ENCODE measurements at places on chromosomes 6 and 20.

DNA sequence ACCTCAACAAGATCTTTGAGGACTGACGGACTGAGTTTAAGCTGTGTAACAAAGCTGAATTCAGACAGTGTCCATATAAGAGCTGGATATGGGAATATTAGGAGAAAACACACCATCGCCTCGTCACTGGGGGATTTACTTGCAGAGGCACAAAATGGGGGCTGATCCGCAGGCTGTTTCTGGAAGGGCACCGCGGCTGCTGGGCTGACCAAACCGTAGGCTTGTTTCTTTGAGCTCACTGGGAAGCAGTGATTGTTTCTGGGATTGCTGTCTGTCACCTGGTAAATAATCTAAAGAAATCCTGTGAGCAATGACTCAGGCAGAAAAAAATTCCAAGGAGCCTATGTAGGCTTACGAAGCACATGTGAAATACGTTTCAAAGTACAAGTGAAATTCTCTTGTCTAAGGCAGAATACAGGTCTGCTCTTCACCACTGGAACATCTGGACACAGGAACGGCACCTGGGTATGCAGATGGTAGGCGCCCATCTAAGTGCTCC is 63.9 kb upstream of the MPC1 start:
- no peak for DNase-seq

DNA sequence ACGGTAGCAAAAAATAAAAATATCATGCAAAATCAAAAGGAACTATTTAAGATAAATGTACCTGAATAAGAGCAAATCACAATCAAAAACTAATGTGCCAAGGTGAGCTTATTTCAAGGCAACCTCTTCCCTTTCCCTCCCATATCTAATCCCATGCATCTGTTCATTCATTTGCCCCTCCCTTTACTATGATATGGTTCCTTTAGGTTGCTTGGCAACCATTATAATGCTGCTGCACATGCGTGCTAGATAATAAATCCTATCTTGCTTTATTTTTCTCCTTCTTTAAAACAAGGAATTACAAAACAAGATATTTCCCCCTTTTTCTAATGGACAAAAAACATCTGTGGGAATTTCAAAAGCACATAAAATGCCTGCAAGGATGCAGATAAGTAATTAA is 318.2 kb upstream of the POU3F2 start:
- DNase-seq = no peak

DNA sequence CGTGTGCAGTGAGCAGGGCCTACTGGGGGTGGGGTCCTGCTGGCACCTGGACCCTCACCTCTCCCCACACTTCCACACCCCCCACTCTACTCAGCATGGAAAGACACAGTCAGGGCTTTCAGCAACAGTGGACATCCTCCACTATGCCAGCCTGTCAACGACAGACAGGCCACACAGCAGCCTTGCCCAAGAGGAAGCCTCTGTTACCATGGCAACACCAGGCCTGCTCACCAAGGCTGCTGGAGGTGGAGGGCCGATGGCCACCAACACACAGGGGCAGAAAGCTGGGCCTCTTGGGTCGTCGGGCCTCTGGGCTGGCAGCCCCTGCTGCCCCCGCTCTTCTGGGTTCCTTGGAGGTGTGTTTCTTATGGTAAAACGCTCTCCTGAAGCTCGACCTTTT is 13.6 kb downstream of the BNIP5 start:
- DNase-seq = peak; percentile 10

DNA sequence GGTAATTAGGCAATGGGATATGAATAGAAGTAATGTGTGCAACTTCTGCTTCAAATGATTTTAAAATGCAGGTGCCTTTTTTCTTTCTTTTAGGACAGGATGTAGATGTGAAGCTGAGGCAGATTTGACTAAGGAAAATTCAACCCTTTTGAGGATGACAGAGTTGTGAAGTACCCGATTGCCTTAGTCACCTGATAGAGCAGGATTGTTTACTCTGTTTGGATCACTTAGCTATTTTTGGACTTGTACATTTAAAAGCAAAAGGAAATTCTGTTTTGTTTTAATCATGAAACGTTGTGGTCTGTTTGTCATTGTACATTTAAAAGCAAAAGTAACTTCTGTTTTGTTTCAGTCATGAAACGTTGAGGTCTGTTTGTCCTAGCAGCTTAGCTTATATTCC is 143.4 kb downstream of the FAM83B start:
- no peak for DNase-seq

DNA sequence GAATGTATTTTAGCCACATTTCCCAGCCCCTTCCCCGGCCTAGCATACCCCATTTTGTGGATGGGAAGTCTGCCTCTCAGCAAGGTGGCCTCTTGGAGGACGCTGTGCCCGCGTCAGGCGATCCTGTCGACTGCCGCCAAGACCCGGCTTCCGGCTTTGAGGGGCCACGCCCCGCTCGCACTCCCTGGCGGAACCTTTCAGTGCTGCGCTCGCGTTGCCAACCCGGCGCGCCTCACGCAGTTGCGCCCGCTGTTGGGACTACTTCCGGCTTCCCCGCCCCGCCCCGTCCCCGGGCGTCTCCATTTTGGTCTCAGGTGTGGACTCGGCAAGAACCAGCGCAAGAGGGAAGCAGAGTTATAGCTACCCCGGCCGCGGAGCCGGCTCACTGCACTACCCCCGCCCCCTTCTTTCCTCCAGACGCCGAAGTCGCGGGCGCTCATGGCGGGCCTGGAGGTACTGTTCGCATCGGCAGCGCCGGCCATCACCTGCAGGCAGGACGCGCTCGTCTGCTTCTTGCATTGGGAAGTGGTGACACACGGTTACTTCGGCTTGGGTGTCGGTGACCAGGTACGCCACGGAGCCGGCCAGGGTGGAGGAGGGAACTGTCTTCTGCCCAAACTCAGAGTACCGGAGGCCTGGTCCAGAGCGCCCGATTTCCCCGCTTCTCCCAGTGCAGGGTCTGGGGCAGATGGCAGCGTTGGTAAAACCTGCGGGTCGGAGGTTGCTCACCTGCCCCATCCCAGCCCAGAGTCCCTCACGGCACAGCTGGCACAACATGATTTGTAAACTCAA is at the start of gene PSMF1:
TSS of gene PSMF1 (plus strand) at position 267 of the 792 bp plus-strand sequence. CDS start at position 439, 172 bp downstream.
- peak; percentile 82 for DNase-seq

GRCh38 chr6:154453329-154453728 is 57.2 kb downstream of the CNKSR3 start:
- no peak for DNase-seq

GRCh38 chr6:105691971-105692370 is 289.1 kb upstream of the PREP start:
- DNase-seq = no peak

DNA sequence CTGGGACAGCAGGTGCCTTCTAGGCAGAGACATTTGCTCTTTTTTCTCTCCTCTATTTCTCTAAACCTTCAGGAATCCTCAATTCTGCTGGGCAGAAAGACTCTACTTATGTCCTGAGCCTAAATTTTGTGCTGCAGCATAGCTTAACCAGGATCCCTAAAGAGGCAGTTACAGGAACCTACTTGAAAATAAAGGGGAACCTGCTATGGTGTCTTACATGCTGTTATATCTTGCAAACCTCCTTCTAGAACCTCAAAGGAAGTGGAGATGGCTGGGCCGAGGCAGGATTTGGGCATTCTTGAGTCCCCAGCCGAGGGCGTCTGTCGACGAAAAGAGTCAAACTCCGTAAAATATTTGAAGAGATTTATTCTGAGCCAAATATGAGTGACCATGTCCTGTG is 17.1 kb upstream of the GMNN start:
- no peak for DNase-seq

GRCh38 chr6:142384519-142385254 is 82.9 kb downstream of the ADGRG6 start:
- DNase-seq = no peak

DNA sequence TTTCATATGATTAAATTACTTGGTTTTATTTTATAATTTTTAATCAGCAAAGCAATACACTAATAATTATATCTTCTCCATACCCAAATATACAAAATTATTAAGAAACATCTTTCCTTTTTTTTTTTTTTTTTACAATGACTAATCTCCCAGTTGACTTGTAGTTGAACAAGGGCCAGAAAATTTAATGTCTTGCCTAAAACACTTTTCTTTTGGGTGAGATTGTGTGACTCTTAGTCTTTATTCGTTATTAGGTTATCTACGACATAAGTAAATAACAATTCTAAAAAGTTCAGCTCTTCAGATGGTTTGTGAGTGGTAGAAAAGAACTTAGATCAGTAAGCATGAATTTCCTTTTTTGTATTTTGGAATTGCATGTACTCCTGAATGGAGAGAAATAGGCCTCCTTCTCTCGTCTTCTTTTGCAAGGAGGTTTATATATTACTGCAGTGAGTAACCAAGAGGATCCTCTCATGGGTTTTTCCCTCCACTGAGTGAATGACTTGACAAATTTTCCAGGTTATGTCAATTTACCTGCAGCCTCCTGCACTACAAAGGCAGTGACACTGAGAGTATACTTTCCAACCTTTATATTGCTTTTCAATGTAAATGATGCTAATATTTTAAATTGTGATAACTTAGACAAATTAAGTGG is 364.5 kb upstream of the CITED2 start:
- no peak for DNase-seq

DNA sequence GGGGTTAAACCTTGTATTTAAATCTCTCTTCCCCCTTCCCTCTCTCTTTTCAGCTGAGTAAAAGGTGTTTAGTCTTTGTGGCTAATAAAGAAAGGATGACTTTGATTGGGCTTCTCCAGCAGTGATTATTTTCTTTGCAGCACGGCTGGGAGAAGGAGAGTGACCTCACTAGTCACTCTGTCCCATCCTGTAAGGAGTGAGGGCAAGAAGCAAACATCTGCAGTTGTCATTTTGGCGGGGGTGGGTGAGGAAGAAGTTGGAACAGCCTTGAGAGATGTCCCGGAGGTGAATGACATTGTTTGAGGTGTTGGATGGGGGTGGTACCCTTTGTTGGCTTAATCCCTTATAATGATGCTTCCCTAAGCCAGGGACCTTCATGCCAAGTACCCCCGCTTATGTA is 223.6 kb downstream of the EYA2 start:
- DNase-seq = no peak

GRCh38 chr6:3745566-3746118 is 5.9 kb downstream of the PXDC1 start:
- no peak for DNase-seq

- DNase-seq = no peak
Observed at GRCh38 chr6:167298127-167298526, 7.0 kb downstream of the UNC93A start.

GRCh38 chr20:43958626-43959025 is 44.0 kb downstream of the TOX2 start:
- DNase-seq = no peak

DNA sequence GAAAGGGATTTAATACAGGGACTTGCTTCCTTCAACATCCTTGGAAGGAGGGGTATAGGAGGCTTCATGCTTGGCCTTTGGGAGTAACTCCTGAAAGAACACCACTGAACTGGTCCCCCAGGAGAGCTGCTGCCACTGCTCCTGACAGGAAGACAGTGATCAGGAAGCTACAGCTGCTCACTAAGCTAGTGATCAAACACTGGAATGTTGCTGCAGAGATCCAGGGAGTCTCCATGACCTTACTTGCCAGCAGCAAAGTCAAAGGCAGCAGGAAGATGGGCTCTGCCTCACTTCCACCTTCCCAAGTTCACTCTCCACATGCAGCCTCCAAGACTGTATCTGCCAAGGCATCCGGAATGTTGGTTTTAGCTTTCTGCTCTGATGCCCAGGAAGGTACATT is 31.8 kb downstream of the PIM1 start:
- no peak for DNase-seq

DNA sequence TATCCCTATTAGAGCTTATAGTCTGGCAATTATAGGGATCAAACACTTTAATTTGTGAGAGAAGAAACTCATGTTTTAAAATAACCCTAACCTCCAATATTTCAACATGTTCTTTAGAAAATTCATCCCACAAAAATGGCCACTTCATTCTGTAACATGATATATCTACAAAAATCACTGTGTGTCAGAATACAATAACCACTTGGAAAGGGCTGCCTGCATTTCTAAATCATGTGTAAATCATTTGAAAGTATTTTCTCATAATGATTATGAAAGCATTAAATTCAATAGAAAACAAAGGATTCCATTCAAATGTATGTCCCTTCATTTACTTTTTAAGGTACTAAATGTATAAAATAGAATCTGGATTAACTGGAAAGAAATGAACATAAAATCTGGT is 101.4 kb upstream of the NHSL1 start:
- no peak for DNase-seq

- DNase-seq = no peak
Observed at GRCh38 chr6:984031-984430, 291.1 kb upstream of the EXOC2 start.

GRCh38 chr6:97790926-97791590 is 508.0 kb upstream of the MMS22L start:
- DNase-seq = no peak

DNA sequence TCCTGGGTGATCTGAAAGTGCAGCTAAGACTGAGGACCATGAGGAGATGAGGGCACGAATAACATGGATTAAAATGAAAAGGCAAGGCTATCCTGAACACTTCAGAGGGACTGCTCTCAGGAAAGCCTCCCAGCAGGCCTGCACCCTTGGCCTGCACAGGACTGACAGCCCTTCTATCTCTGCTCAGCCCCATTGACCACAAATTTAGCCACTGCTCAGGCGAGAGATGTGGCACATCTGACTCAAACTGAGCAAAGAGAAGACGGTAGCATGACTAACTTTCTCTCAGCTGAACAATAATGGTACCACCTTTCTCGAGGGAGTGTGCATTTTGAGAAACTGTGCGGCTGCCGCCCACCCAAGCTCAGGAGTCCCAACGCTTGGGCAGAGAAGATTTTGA is 257.5 kb downstream of the ADGB start:
- DNase-seq = no peak

- no peak for DNase-seq
Observed at GRCh38 chr20:9286501-9287461, 217.9 kb downstream of the PLCB4 start.

GRCh38 chr6:74578339-74578738 is 627.5 kb downstream of the COL12A1 start:
- no peak for DNase-seq

DNA sequence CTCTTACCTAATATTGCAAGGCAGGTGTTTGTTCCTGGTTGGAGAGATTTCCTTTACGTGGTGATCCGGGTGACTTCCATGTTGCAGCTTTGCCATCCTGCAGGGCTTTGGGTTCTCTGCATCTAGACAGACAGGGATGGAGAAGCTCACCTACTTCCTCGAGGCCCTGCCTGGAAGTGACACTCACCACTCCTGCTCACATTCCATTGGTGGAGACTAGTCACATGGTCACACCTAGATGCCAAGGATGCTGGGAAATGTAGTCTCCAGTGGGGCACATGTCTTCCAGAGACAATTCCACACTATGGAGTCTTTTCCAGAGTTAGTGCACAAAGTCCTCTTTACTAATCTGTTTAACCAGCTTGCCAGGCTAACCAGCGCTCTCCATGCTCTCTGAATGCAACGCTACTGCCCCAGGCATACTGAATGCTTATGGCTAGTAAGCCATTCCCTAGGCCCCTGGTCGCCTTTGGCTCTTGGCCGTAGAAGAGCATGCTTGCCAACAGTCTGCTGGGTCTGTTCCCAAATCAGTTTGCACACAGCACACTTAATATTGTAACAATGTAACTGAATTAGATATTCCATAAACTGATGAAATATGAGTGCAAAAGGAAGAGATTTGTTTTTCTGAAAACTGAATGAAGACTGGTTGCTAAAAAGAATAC is 6.7 kb upstream of the KCNK15 start:
- peak; percentile 31 for DNase-seq

All from amygdala (tissue), 56 donors.